ENCODE measurements at places on chromosomes 1 and 21.

- DNase-seq, result no peak
These were observed 2.9 kb downstream of the TATDN3 start for GRCh38 chr1:212794561-212795014.

- DNase-seq, result no peak
These were observed 872 bp downstream of the BRINP2 start for GRCh38 chr1:177171536-177172123.

GRCh38 chr1:181910905-181911304 is 150.6 kb downstream of the ZNF648 start:
- no peak for DNase-seq

DNA sequence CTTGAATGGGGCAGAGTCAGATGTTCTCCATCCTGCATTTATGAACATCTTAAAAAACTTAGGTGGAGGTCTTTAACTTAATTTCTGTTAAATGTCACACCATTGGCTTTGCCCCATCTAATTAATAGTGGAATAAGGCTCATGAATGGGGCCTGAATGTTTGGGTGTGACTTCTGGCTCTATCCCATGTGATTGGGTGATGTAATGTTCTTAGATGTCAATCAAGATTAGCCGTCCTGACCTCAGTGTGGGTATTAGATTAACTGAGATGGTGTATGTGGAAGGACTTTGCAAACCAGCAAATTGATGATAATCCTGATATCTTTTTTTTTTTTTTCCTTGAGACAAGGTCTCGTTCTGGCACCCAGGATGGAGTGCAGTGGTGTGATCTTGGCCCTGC is 38.1 kb downstream of the C1orf21 start:
- DNase-seq, result no peak

DNA sequence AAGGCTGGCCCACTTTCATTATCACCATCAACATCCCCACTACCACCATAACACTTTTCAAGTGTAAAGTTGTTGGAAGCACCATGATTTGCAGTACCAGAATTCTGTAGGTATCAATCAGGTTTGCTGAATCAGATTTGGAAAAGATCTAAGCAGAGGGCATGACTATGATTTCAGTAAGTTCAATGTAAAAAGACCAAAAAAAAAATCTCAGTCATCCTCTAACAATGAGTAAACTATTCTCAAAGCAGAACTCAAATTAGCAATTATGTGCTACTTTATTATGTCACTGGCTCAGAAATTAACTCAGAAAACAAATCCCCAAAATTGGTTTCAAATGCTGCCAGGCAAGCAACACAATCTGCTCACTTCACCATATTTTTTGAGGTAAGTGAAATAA is 187.8 kb upstream of the HP1BP3 start:
- DNase-seq, result no peak

DNA sequence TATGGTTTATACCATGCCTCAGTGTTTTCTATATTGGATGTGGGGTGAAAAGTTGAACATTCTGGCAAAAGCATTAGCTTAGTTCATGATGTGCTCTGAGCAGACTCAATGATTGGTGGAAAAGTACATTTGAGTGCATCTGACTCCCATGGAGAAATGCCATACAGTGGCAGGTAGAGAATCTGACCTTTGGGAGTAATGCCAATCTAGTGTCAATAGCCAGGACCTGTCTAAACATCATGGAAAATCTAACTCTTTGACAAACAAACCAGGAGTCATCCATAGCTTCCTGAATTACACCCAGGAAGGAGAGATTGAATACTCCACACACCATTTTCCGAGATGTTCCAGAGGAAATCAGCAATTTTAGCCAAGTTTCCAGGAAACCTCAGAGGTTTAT is 51.0 kb downstream of the XCL1 start:
- DNase-seq, result no peak

- DNase-seq, result no peak
These were observed 96.5 kb downstream of the GREM2 start for GRCh38 chr1:240515505-240515904.

DNA sequence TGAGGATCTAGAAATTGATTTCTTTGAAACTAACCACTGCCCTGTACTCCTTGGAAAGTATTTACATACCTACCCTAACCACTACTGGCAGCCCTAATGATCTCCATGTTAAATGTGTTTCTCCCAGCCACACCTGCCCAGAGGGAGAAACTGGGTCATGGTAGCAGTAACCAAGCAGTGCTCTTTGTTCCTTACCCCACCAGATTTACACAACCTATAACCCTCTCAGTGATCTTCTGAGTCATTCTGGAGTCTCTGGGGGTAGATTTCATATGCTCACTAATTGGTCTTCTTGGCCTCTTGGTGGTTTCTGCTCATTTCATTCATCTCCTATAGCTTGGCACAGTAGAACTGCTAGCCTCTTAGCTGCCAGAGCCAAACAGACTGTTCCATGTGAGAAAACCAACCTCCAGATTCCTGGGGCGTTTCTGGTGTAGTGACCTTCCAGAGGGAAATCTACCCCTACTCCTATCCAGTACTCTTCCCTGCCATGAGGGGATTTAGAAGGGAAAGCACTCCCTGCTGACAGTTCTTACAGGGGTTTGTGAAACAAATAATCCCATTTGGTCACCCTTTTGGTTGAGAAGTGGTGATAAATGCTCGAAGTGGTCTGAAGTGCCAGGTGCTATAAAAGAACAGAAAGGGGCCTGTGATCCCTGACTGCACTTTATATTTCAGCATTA is 36.2 kb upstream of the LRIG2 start:
- no peak for DNase-seq

DNA sequence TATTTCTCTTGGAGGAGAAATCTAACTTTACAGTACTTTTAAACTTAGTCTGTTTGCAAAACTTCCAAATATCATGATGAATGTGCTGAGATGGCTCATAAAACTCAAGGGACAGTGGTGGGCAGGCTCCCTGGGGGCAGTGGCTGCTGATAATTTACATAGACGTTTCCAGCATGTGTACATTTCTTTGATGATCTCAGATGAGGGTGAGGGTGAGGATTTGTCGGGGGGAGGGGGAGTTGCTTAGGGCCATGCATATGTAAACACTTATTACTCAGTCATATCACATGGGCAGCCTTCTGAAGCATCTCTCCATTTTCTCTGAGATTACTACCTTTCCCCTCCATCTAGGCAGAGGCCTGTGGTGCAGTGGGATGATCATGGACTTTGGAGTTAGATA is 152.9 kb upstream of the HMGB4 start:
- DNase-seq, result no peak

DNA sequence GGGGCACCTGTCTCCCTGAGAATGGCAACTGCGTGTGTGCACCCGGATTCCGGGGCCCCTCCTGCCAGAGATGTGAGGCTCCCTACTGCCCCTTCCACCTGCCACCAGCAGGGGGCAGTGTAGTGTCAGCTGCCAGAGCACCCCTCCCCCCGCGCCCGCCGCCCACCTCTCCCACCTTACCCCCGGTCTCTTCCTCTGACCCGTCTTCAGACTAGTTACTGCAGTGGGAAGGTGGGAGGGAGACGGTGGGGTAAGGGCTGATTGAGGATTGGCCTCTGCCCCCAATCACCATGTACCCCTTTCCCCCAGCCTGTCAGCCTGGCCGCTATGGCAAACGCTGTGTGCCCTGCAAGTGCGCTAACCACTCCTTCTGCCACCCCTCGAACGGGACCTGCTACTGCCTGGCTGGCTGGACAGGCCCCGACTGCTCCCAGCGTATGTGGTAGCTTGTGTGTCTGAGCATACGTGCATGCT is 10.1 kb upstream of the LRRC71 start:
- DNase-seq, result peak; percentile 42

- DNase-seq, result no peak
These were observed 49.9 kb upstream of the GRIK1 start for GRCh38 chr21:29989634-29990234.

DNA sequence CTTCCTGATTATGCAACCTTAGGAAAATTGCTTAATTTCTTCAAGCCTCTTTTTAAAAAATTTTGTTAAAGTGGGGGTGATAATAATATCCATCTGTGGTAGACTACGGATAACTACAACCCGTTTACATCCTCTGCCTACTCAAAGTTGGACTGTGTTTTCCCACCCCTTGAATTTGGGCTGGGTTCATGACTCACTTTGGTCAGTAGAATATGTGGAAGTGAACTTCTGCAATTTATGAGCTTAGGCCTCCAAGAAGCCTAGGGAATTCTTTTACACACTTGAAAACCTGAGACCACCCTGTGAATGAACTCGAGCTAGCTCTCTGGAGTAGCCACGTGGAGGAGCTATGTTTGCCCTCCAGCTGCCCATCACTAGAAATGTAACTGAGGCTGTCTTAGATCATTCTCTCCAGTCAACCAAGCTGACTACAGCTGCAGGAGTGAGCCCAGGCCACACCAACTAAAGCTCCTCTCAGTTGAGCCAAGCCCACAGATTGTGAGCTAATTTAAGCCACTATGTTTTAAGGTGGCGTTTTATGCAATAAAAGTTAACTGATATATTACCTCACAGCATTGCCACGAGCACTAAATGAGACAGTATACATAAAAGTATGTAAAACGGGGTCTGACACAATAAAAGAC is 29.6 kb upstream of the CACHD1 start:
- DNase-seq, result no peak

- no peak for DNase-seq
These were observed 15.0 kb upstream of the PRDM16 start for GRCh38 chr1:3053986-3054385.

DNA sequence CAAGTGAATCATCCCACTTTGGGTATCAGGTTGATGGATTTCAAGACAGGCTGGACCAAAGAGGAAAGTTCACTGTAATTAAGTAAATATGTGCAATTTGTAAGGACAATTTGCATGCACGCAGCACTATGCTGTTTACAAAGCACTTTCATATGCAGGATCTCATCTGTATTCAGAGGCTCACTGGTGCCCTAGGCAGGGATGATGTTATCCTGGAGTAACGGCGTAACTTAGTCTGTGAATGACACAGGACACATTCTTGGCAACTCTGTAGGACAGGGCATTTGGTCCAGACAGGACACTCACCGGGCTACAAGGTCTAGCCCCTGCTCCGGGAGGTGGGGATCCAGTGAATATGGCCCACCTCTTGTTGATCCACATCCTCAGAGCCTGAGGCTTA is 365.4 kb upstream of the DUSP10 start:
- DNase-seq, result no peak

DNA sequence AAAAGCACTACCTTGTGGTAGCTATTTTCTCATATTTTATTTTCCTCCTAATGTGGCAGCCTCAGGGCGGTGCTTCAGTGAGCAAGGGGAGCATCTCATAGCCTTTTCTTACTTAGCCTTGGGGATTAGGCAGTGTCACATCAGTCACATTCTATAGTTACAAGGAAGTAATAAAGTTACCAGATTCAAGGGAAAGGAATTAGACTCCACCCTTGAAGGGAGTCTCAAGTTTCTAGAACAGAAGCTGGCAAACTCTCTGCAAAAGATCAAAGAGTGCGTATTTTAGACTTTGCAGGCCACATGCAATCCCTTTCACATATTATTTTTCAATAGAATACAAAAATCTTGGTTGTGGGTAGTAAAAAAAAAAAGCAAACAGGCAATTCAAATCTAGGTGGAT is 350.4 kb downstream of the AMY1C start:
- DNase-seq, result no peak

GRCh38 chr1:2476061-2476999 is at the start of gene PLCH2:
PLCH2 (plus strand) TSS chr1:2476289; CDS start chr1:2476589, 300 bp downstream.
- no peak for DNase-seq

DNA sequence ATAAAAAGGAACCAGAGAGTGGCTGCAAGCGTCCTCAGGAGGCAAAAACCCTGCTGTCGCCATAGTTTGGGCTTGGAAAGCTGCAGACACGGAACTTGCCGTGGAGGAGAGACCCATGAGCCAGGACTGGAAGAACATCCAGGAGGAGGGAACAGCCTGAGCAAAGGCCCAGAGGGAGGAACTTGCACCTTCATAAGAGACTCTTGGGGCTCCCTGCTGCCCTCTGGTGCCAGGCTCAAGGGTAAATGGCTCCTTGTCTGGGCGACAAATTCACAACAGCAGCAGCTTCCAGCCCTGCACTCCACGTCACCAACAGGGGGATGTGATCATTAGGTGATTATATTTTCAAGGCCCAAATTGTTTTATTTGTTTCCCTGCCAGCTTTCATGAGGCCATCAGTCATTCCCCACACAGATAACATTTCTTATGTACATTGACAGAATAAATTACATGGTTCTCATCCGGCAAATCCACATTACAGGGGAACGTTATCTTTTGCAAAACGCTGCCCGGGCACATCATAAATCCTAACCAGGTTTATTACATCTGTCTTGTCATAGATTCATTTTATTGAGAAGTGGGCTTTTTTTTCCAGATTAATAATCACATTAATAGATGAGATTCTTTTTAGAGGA is 143.0 kb upstream of the GRIK3 start:
- no peak for DNase-seq

GRCh38 chr1:158058237-158058985 is 65.0 kb downstream of the KIRREL1 start:
- no peak for DNase-seq

- no peak for DNase-seq
These were observed 359.0 kb upstream of the PTBP2 start for GRCh38 chr1:96362623-96363022.

GRCh38 chr1:110783292-110783918 is 89.5 kb upstream of the CD53 start:
- DNase-seq, result peak; percentile 46

GRCh38 chr1:109385417-109385816 is 12.3 kb downstream of the SORT1 start:
- no peak for DNase-seq

- DNase-seq, result no peak
These were observed 73.3 kb upstream of the ZC3H11B start for GRCh38 chr1:219686171-219686570.

- DNase-seq, result no peak
These were observed 36.0 kb downstream of the ZNF281 start for GRCh38 chr1:200373811-200374231.

- no peak for DNase-seq
These were observed 852 bp downstream of the RGS7 start for GRCh38 chr1:241356187-241356518.

- DNase-seq, result no peak
These were observed 98.2 kb upstream of the ERG start for GRCh38 chr21:38596264-38597042.

DNA sequence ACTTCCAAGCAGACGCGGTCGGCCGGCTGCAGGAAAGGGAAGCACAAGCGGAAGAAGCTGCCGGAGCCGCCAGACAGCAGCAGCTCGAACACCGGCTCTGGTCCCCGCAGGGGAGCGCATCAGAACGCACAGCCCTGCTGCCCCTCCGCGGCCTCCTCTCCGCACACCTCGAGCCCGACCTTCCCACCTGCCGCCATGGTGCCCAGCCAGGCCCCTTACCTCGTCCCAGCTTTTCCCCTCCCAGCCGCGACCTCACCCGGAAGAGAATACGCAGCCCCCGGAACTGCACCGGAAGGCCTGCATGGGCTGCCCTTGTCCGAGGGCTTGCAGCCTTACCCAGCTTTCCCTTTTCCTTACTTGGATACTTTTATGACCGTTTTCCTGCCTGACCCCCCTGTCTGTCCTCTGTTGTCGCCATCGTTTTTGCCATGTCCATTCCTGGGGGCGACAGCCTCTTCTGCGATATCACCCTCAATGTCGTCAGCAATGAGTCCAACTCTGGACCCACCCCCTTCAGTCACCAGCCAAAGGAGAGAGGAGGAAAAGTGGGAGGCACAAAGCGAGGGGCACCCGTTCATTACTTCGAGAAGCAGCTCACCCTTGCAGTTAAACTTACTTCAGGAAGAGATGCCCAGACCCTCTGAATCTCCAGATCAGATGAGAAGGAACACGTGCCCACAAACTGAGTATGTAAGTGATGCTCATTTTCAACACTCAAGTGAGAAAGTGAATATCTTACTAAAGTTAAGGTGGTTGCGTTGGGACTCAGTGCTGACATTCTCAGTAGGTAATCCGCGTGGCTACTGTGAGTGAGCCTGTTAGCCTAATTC is 25.5 kb downstream of the UTS2 start:
- peak; percentile 37 for DNase-seq

Data from activated gamma-delta T cell treated with Interleukin-2 at 50 U/mL for 16 hours (primary cell).